ENCODE measurements at places on chromosomes 4 and X.

GRCh38 chr4:40916880-40917279 lies 167.1 kb downstream of the NSUN7 start:
- DNase-seq: no peak

- no peak for DNase-seq
Measured at GRCh38 chrX:136453771-136454170, 34.0 kb upstream of the BRS3 start.

DNA sequence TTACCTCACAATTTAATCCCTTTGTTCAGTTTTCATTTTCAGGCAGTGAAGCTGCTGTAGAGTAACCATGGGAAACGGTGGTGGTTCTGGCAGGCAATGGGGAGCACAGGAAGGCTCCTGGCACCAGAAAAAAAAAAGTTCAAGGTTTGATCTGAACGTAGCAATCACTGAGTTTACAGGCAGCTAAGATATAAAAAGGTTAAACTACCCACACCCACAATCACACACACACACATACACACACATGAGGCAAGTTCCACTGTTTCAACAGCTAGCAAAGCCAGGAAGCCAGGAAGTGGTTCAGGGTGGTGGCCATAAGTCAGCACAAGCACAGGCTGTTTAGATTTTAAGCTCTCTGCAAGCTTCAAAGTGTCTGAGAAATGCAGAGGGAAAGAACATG lies at the start of gene SULT1B1:
SULT1B1 (minus strand) TSS at position 166 of the 400 bp plus-strand sequence. CDS start 5,403 bp downstream, outside the sequence.
- peak; percentile 68 for DNase-seq

DNA sequence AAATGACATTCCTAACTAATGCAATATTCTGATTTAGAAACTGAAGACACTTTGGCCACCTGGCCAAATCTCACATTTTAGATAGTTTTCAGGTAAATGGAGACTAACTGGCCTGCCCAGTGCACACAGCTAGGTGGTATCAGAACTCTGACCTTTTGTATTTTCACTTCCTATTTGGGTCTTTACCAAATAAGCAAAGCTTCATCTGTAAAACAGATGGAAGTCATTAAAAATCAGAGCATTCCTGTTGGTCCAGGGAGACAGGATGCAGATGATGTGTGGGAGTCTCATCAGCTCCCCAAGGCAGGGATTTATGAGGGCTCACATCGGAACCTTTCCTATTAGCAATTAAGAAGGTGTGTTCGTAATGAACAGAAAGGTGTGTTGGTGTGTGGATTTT lies 57.7 kb downstream of the ARHGAP10 start:
- DNase-seq: no peak

DNA sequence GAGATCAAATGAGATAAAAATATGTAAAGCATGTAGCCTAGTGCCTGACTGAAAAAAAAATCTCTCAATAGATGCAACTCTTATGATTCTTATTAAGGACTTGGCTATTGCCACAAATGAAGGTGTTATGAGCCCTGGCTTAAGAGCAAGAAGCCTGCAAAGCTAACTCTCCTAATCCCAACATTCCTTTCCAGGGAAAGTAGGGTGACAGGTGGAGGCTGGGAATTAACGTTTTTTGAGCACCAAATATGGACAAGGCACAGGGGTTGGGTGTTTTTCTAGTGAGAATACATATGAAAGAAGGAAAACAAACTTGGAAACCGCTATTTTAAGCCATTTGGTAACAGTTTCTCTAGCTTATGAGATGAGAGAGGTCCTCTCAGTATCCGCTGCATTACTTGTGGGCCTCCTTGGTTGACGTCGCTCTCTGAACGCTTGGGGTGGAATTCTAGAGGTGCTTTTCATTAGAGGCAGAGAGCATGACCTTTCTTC lies 2.4 kb downstream of the RHOH start:
- no peak for DNase-seq
